Adipocyte (in vitro differentiated cells): ENCODE measurements at places on chromosomes 7 and 10.

GRCh38 chr7:47827351-47827756 is 120.9 kb downstream of the PKD1L1 start:
- no peak for DNase-seq

DNA sequence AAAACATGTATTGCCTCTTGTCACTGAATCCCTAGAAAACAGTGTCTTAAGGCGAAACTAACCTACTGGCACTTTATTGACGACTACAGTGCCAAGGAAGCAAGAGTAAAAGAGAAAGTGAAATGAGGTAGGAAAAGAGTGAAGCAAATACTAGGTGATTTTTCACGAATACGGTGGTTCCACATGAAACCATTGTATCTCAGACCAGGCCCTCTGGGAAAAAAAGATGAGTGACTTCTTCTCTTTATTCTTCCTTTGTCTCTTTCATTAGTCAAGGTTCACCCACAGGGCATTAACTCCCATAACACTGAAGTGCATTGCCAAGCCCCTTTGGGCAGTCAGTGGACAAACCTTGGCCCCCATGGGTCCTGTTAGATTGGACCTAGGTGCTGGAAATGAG is 16.2 kb upstream of the MACC1 start:
- DNase-seq, result no peak

DNA sequence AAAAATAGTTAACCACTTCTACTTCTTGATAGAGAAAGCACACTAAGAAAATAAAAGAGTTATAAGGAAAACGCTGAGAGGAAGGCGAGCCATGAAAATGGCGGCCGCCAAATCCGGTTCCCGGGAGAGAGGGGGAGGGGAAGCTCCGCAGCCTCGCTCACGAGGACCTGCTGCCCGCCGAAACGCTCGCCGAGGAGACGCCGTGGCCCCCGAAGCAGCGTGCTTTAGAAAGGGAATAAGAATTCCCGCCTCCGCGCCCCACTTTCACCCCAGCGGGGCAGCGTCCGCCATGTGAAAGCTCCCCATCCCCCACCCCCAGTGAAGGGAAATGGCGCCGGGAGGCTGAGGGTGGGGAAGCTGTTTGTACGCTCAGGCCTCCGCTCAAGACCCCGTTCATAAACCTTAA is 505 bp downstream of the HNRNPA2B1 start:
- DNase-seq, result peak; percentile 84

GRCh38 chr7:31981874-31982390 is 88.3 kb downstream of the PDE1C start:
- no peak for DNase-seq

DNA sequence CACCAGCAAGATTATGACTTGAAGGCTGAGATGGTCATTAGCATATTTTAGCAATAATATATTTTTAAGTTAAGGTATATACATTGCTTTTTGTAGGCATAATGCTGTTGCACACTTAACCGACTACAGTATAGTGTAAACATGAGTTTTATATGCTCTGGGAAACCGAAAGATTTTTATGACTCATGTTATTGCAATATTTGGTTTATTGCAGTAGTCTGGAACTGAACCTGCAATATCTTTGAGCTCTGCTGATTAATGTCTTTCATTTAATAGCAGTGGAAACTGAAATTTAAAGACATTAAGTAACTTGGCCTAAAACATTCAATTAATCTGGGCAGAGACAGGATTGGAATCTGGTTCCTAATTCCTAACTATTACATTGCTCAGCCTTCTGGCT is 266.7 kb upstream of the PLXDC2 start:
- DNase-seq, result no peak

DNA sequence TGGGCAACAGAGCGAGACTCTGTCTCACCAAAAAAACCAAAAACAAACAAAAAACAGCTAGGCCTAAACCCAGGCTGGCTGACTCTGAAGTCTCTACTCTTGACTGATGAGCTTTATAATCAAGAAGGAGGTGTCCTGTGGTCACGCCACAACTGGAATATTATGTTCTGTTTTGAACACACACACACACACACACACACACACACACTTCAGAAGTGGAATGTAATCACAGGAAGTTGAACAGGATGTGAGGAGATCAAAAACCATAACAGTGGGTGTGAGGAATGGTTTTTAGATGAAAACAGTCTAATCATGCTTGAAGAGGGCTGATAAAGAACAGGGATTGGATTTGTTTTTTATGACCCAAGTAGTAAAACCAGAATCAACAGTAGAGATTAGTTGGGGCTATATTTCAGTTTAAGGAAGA is 51.1 kb upstream of the IL6 start:
- DNase-seq, result no peak

- DNase-seq, result no peak
Observed at GRCh38 chr7:83807774-83808173, 158.8 kb upstream of the SEMA3E start.

GRCh38 chr10:70740406-70741288 is 44.5 kb downstream of the TBATA start:
- DNase-seq, result no peak

DNA sequence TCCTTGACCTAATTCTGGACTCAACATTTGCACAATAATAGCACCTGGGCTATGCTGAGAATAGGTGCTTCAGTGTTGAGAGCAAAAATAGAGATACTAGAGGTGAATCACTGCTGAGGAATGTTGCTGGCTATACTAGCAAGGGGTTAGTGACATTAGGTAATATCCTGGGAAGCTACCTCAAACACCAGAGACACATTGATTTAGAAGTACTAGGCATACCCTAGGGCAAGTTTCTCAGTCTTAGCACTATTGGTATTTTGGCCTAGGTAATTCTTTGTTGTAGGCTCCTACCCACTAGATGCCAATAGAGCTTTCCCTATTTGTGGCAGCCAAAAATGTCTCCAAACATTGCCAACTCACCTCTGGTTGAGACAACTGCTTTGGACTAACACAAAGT is 484.0 kb upstream of the MBL2 start:
- no peak for DNase-seq

- DNase-seq, result no peak
Observed at GRCh38 chr10:122306282-122306681, 35.2 kb downstream of the BTBD16 start.

- no peak for DNase-seq
Observed at GRCh38 chr7:72429316-72429715, 17.2 kb upstream of the CALN1 start.

GRCh38 chr10:79328737-79329504 is 18.3 kb upstream of the PPIF start:
- no peak for DNase-seq

- no peak for DNase-seq
Observed at GRCh38 chr10:48291190-48291589, 15.3 kb upstream of the MAPK8 start.

DNA sequence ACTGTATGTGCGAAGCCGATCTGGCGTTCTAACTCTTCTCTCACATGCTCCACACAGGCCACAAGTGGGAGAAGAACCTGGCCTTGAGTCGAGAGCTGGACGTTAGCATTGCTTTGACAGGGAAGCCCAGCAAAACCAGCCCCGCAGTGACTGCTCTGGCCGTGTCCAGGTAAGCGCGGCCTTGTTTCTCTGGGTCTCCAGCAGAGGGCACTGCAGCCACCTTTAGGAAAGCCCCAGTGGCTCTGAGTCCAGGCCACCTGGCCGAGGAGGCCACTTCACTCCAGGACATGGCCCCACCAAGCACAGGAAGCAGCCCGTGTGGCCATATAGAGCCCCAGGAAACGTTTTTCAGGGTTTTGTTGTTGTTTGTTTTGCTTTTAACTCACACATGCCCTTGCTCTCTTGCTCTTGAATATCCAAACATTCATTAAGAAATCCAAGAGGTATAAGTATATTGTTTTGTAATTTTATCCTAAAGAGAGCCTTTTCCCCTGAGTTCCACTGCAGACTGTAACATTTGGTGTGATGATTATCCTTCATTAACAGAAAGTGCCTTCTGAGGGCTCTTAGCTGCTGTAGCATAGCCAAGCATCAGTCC is 41.8 kb upstream of the LRRC18 start:
- DNase-seq, result peak; percentile 69

GRCh38 chr7:111806232-111806631 is 243.9 kb upstream of the IMMP2L start:
- peak; percentile 54 for DNase-seq

- peak; percentile 70 for DNase-seq
Observed at GRCh38 chr10:120891365-120891764, 40.2 kb downstream of the WDR11 start.

DNA sequence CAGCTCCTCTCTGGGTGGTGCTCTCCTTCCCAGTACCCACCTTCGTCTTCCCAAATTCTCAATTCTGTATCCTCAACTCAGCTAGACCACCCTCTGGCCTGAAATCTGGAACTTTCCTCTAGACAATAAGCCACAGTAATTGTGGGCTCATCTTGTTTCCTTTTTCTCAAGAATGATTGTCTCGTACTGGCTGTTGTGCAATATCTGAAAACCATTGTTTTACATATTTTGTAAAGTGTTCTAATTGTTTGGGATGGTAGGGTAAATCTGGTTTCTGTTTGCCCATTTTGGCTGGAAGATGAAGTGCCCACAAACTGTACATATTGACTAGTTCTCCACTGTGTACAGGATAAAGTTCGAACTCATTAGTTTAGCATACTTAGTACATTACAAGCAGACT is 11.3 kb upstream of the NOBOX start:
- no peak for DNase-seq

GRCh38 chr10:101162677-101163076 is 31.6 kb downstream of the TLX1 start:
- no peak for DNase-seq

DNA sequence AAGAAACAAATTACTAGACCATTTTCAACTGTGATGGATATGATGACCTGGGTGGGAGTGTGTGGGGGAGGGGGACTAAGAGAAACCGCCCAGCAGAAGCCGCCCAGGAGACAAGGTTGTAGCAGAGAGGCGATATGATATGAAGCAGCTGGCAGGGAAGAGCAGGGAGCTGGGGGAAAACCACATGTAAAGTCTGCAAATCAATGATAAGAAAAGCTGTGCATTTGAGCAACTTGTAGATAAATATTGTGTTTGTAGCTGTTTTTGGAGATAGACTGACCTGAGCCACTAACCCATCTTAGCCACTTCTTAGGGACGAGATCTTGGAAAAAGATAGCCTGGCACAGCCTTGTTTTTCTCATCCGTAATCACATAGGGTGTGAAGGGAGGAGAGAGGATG is 252.6 kb downstream of the SEC23IP start:
- no peak for DNase-seq

DNA sequence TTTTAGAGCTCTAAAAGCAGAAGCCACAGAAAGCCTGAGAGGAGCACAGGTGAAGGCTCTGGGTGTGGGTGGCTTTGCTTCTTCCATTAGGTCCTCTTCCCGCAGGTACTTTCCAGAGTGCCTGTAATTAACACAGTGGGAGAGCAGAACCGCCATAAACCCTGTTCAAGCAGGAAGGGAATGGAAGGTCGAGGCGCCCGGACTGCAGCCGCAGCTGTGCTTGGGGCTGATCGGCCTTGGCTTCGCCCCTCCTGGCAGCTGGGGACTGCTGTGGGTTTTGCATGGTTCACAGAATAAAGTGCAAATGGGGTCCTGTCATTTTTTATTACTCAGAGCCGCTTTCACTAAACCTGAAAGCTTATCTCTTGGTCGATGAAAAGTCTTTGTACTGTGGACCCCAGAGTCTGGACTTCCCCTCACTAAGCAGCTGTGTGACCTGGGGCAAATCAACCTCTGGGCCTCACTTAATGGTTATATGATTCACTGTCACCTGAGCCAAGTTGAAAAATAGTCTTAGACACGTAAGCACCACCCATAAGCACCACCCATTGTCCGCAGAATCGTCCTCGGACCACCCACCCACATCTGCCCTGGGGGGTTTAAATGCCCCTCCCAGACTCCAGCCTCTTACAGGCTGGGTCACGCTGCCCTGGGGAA is 100.9 kb downstream of the XRCC2 start:
- no peak for DNase-seq

- DNase-seq, result no peak
Observed at GRCh38 chr10:535952-536351, 153.5 kb downstream of the DIP2C start.

DNA sequence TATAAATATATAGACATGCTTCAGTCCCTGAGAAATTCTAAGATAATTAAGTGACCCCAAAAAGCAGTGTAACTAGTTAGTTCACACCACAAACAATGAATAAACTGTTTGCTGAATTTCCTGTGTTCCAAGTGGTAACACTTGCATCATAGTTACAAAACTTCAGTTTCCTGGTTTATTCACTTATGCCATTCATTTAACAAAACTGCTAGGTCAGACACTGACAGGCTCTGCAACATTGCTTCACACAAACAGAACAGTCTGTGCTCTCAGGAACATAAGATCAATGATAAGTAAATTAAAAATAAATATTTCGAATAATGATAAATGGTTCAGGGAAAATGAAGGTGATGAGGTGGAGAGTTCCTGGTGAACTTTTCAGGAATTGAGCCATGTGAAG is 133.3 kb upstream of the NAMPT start:
- peak; percentile 73 for DNase-seq

GRCh38 chr7:71313553-71313952 is 181.6 kb downstream of the GALNT17 start:
- DNase-seq, result no peak
